ENCODE measurements at places on chromosomes 16 and 17. TPM values are rescaled to one million over a fixed set of nuclear protein-coding genes. Genes with fewer than 3 reads are reported as not detected.

SLX1A gene
- total RNA-seq: 16.4 TPM

CDH11 gene
- 7.0 TPM for total RNA-seq

ELMO3 gene
- 0.65 TPM for total RNA-seq

ITGA3 gene
- 20.5 TPM for total RNA-seq

PITPNM3 gene
- total RNA-seq: 0.33 TPM

MT1G gene
- not detected for total RNA-seq

ANTKMT gene
- total RNA-seq: 34.6 TPM

CA5A gene
- total RNA-seq: not detected

MT1M gene
- 9.3 TPM for total RNA-seq

CBX1 gene
- 39.2 TPM for total RNA-seq

KRTAP2-3 gene
- not detected for total RNA-seq

GSPT1 gene
- 58.2 TPM for total RNA-seq

SLC38A8 gene
- 0.29 TPM for total RNA-seq
